Fibroblast of lung (primary cell): ENCODE measurements at places on chromosomes 6 and 20.

GRCh38 chr20:33373735-33374605 is 27.3 kb downstream of the CDK5RAP1 start:
- H3K36me3 ChIP-seq: peaks cover 10% of the 10 kb centered on the region
- peak overlapping the region; percentile 15 for H3K27ac ChIP-seq
- H3K27me3 ChIP-seq: no peaks in the 10 kb centered on the region

- peak; percentile 17 for DNase-seq
- H3K27ac ChIP-seq: no peak overlapping the region
- H3K36me3 ChIP-seq: no peaks in the 10 kb centered on the region
- no peaks in the 10 kb centered on the region for H3K4me1 ChIP-seq
- no peaks in the 10 kb centered on the region for H3K27me3 ChIP-seq
Measured at GRCh38 chr6:121839896-121840295, 404.4 kb downstream of the GJA1 start.

DNA sequence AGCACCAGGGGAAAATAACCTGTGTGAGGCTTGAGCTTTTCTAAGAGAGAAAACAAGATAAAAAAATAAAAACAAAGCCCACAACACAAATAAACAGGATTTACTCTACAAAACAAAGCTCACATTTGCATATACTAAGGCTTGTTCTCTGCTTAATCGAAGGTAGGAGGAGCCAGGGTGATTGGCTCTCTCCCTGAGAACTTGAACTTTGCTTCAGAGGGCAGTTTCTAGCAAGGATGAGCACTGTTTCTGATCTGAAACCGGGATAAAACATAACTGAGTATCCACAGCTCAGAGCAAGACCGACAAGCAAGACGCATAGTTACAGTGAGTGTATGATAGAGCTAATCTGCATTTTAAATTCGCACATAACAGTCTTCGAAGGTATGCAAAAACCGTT is 200.6 kb downstream of the PRKN start:
- no peaks in the 10 kb centered on the region for H3K4me1 ChIP-seq
- no peaks in the 10 kb centered on the region for H3K27me3 ChIP-seq
- H3K27ac ChIP-seq: no peak overlapping the region
- H3K4me3 ChIP-seq: no peak overlapping the region
- no peak for DNase-seq

GRCh38 chr6:87487555-87487954 is 14.8 kb downstream of the SLC35A1 start:
- no peaks in the 10 kb centered on the region for H3K4me1 ChIP-seq
- H3K36me3 ChIP-seq: peaks cover 1% of the 10 kb centered on the region
- peak; percentile 2 for DNase-seq
- no peaks in the 10 kb centered on the region for H3K27me3 ChIP-seq
- no peak overlapping the region for H3K27ac ChIP-seq

GRCh38 chr20:492159-492558 is 29.8 kb upstream of the TBC1D20 start:
- DNase-seq: no peak
- H3K36me3 ChIP-seq: peaks cover 14% of the 10 kb centered on the region
- no peak overlapping the region for H3K27ac ChIP-seq
- no peak overlapping the region for H3K4me3 ChIP-seq
- H3K27me3 ChIP-seq: no peaks in the 10 kb centered on the region
- H3K4me1 ChIP-seq: no peaks in the 10 kb centered on the region

- H3K36me3 ChIP-seq: no peaks in the 10 kb centered on the region
- H3K4me3 ChIP-seq: peak overlapping the region; percentile 58
- H3K27ac ChIP-seq: no peak overlapping the region
Measured at GRCh38 chr6:52361414-52361944, 472 bp upstream of the PAQR8 start.

GRCh38 chr6:143707697-143708096 is 29.9 kb downstream of the PHACTR2 start:
- no peaks in the 10 kb centered on the region for H3K36me3 ChIP-seq
- no peaks in the 10 kb centered on the region for H3K4me1 ChIP-seq
- no peak overlapping the region for H3K27ac ChIP-seq
- H3K27me3 ChIP-seq: no peaks in the 10 kb centered on the region

GRCh38 chr20:23128461-23129125 is 42.5 kb upstream of the CD93 start:
- no peak for DNase-seq
- no peak overlapping the region for H3K27ac ChIP-seq
- H3K4me3 ChIP-seq: no peak overlapping the region
- H3K4me1 ChIP-seq: peaks cover 4% of the 10 kb centered on the region
- no peaks in the 10 kb centered on the region for H3K36me3 ChIP-seq

- peak; percentile 6 for DNase-seq
- H3K27me3 ChIP-seq: no peaks in the 10 kb centered on the region
- H3K4me3 ChIP-seq: peak overlapping the region; percentile 56
- no peak overlapping the region for H3K27ac ChIP-seq
Measured at GRCh38 chr6:78910591-78911171, 43.3 kb downstream of the IRAK1BP1 start.

GRCh38 chr6:148720897-148721296 is 25.9 kb upstream of the UST start:
- H3K27ac ChIP-seq: no peak overlapping the region
- no peaks in the 10 kb centered on the region for H3K36me3 ChIP-seq
- H3K4me3 ChIP-seq: no peak overlapping the region
- no peaks in the 10 kb centered on the region for H3K27me3 ChIP-seq
- peak; percentile 55 for DNase-seq
- H3K4me1 ChIP-seq: peaks cover 2% of the 10 kb centered on the region

DNA sequence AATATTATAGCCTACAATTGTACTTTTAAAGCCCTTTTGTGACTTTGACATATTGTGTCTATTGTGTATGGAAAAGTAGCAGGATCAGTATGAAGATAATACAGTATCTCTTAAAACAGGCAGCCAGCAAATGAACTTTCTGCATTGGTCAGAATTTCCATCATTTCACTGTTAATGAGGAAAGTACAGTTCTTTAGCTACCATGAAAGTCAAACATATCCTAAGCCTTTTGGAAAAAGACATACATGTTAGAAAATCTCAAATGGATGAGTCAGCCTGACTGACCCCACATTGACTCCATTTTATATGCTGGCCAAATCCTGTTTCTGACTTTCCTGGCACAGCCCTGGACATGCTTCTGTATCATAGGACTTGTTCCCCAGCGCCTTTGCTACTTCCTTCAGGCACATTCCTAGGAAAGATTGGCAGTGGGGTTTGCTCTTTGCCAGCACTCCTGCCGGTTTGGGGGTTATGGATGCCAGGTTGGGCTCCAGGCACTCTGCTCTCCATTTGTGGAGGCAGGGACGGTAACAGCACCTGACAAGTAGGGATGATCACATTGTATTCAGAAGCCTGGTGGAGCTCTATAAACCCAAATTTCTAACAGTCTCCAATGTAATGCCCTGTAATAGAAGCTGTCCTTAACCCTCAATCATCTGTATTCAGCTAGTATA is 43.7 kb downstream of the TOP1 start:
- peak overlapping the region; percentile 62 for H3K27ac ChIP-seq
- peaks cover 27% of the 10 kb centered on the region for H3K4me1 ChIP-seq
- H3K4me3 ChIP-seq: no peak overlapping the region
- peaks cover 7% of the 10 kb centered on the region for H3K36me3 ChIP-seq

- DNase-seq: no peak
- no peak overlapping the region for H3K27ac ChIP-seq
- no peak overlapping the region for H3K4me3 ChIP-seq
- no peaks in the 10 kb centered on the region for H3K27me3 ChIP-seq
- no peaks in the 10 kb centered on the region for H3K36me3 ChIP-seq
Measured at GRCh38 chr6:15340775-15341174, 94.9 kb downstream of the JARID2 start.

DNA sequence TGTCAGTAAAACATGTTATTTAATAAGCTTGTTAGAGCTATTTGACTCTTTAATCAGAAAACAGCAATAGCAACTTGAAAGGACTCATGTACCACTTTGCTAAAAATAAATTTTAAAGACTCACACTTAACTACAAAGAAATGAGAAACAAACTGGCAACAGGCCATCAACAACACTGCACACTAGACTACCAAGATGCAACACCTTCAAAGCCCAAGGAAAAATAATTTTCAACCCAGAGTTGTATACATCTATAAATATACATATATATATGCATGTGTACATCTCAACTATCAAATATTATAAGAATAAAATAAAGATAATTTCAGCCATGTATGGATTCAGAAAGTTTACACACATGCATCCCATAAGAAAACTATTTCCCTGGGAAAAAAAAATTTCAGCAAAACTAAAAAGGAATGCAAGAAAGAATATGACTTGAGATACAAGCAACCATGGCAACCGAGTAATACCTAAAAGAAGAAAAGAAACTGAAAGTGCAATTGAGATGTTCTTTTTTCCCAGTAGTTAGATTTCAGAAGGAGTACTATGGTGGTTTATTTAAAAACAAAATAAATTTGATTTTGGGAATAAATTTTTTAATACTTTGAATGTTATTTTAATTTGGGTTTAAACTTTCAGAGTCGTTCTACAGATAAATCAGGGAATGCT is 303.8 kb downstream of the UBE3D start:
- H3K4me3 ChIP-seq: no peak overlapping the region
- H3K27me3 ChIP-seq: no peaks in the 10 kb centered on the region
- H3K4me1 ChIP-seq: no peaks in the 10 kb centered on the region
- no peak overlapping the region for H3K27ac ChIP-seq
- no peaks in the 10 kb centered on the region for H3K36me3 ChIP-seq
